Right atrium auricular region (tissue), 2 donors: ENCODE measurements at places on chromosomes 6 and 20.
A peak's percentile ranks its signal among the peaks of the same experiment; 100 is the strongest.

GRCh38 chr20:21456207-21456606 lies 57.7 kb downstream of the NKX2-2 start:
- H3K36me3 ChIP-seq, result no peaks in the 10 kb centered on the region
- no peaks in the 10 kb centered on the region for H3K27me3 ChIP-seq
- no peaks in the 10 kb centered on the region for H3K4me1 ChIP-seq
- DNase-seq, result no peak
- no peak overlapping the region for H3K4me3 ChIP-seq

- no peaks in the 10 kb centered on the region for H3K27me3 ChIP-seq
- H3K27ac ChIP-seq, result no peak overlapping the region
Observed at GRCh38 chr6:71509191-71510005, 220.8 kb downstream of the OGFRL1 start.

- H3K36me3 ChIP-seq, result no peaks in the 10 kb centered on the region
- DNase-seq, result no peak
- no peak overlapping the region for H3K4me3 ChIP-seq
- H3K4me1 ChIP-seq, result no peaks in the 10 kb centered on the region
Observed at GRCh38 chr6:169529931-169530751, 171.7 kb downstream of the WDR27 start.

GRCh38 chr20:34987288-34988190 lies 31.9 kb downstream of the MYH7B start:
- no peak overlapping the region for H3K4me3 ChIP-seq
- peaks cover 47% of the 10 kb centered on the region for H3K4me1 ChIP-seq
- H3K36me3 ChIP-seq, result peaks cover 48% of the 10 kb centered on the region

DNA sequence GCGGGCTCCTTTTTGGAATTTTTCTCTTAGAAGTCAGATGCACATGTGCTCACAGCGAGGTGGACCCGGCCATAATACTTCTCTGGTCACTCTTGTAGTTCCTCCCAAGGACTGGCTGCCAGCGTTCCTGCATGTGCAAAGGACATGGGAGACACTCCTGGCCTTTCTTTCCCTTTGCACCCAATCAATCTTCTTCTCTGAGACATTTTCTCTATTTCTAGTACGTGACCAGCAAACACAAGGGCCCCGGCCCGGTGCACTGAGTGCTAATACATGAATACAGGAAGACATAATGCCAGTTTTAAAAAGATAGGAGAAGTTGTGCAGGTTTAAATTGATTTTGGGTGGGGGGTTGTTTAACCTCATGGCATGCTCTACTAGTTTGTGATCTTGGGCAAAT lies 233.6 kb downstream of the SMOC2 start:
- H3K27me3 ChIP-seq, result no peaks in the 10 kb centered on the region
- H3K4me1 ChIP-seq, result no peaks in the 10 kb centered on the region
- peak; percentile 56 for DNase-seq
- H3K27ac ChIP-seq, result no peak overlapping the region
- no peak overlapping the region for H3K4me3 ChIP-seq
- no peaks in the 10 kb centered on the region for H3K36me3 ChIP-seq

GRCh38 chr6:113365191-113365590 lies 492.0 kb upstream of the MARCKS start:
- no peak for DNase-seq
- no peaks in the 10 kb centered on the region for H3K36me3 ChIP-seq
- no peaks in the 10 kb centered on the region for H3K4me1 ChIP-seq
- no peaks in the 10 kb centered on the region for H3K27me3 ChIP-seq

DNA sequence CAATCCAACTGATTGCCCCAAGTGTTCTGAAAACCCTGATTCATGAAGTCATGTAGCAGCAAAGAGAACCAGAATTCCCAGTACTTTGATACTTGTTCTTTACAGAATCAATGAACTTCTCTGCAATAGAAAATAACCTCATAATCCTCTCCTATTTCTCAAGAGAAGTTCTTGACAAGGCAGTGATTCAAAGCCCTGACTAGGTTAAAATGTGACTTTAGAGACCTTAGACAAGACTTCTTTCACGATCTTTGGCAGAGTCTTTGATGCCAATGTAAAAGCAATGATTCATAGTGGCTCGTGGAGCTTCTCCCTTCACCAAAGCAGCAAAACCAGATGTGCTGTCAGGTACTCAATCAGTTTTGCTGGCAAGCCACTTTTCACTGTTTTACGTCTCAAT lies 95.2 kb downstream of the CDK19 start:
- no peak overlapping the region for H3K27ac ChIP-seq
- no peak for DNase-seq
- no peak overlapping the region for H3K4me3 ChIP-seq
- H3K4me1 ChIP-seq, result no peaks in the 10 kb centered on the region
- H3K27me3 ChIP-seq, result no peaks in the 10 kb centered on the region

GRCh38 chr6:5522147-5522546 lies 260.8 kb downstream of the FARS2 start:
- H3K36me3 ChIP-seq, result no peaks in the 10 kb centered on the region
- H3K27me3 ChIP-seq, result no peaks in the 10 kb centered on the region
- no peaks in the 10 kb centered on the region for H3K4me1 ChIP-seq

DNA sequence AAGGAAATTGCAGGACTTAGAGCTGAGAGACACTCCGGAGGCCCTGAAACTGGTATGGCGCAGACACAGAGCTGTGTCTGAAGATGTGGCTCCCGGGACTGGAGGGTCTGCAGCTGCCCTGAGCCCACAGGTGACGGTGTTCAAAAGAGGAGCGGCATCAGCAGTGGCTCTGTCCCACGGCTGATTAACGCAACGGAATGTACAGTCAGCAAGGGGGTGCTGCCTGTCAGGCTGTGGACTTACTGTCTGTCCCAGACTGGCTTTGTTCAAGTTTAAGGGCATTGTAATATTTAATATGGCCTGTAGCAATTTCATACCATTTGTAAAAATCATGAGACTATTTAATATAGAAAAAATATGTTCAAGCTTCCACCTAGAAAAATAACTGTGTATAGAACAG lies 228.0 kb upstream of the TAB2 start:
- DNase-seq, result no peak
- no peak overlapping the region for H3K27ac ChIP-seq
- H3K36me3 ChIP-seq, result no peaks in the 10 kb centered on the region
- no peak overlapping the region for H3K4me3 ChIP-seq
- no peaks in the 10 kb centered on the region for H3K27me3 ChIP-seq
- H3K4me1 ChIP-seq, result no peaks in the 10 kb centered on the region

GRCh38 chr6:132592855-132593254 lies 3.3 kb upstream of the TAAR5 start:
- DNase-seq, result no peak
- no peak overlapping the region for H3K4me3 ChIP-seq
- H3K27me3 ChIP-seq, result no peaks in the 10 kb centered on the region
- no peak overlapping the region for H3K27ac ChIP-seq
- no peaks in the 10 kb centered on the region for H3K4me1 ChIP-seq
- H3K36me3 ChIP-seq, result no peaks in the 10 kb centered on the region

DNA sequence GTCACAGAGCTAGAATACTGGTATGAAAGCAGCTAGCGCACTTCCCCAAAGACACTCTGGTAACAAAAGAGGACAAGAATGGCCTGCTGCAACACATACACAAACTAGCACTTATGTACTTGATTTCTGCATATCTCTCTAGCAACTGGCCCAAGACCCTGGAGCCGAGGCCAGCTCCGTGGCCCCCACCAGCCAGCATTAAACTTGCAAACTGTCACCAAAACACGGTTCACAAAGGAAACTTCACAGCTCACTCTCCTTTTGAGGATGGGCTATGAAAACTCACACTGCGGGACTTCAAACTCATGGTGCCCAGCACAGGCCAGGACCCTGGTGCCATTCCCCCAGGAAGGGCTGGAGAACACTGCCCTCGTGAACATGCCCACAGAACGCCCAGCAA lies 115.9 kb upstream of the RPS6KA2 start:
- H3K36me3 ChIP-seq, result no peaks in the 10 kb centered on the region
- DNase-seq, result no peak
- no peak overlapping the region for H3K27ac ChIP-seq
- no peaks in the 10 kb centered on the region for H3K4me1 ChIP-seq

GRCh38 chr20:38617011-38617829 lies 15.6 kb downstream of the ARHGAP40 start:
- no peak for DNase-seq
- H3K4me1 ChIP-seq, result no peaks in the 10 kb centered on the region
- no peaks in the 10 kb centered on the region for H3K27me3 ChIP-seq
- no peak overlapping the region for H3K27ac ChIP-seq

GRCh38 chr20:57662456-57663240 lies 42.4 kb upstream of the ZBP1 start:
- no peaks in the 10 kb centered on the region for H3K27me3 ChIP-seq
- H3K36me3 ChIP-seq, result peaks cover 19% of the 10 kb centered on the region
- H3K4me3 ChIP-seq, result no peak overlapping the region
- H3K4me1 ChIP-seq, result no peaks in the 10 kb centered on the region
- DNase-seq, result no peak
- no peak overlapping the region for H3K27ac ChIP-seq

GRCh38 chr6:118952683-118953082 lies 17.7 kb upstream of the MCM9 start:
- no peaks in the 10 kb centered on the region for H3K27me3 ChIP-seq
- H3K27ac ChIP-seq, result no peak overlapping the region
- no peak overlapping the region for H3K4me3 ChIP-seq
- H3K36me3 ChIP-seq, result no peaks in the 10 kb centered on the region
- no peaks in the 10 kb centered on the region for H3K4me1 ChIP-seq
- no peak for DNase-seq

DNA sequence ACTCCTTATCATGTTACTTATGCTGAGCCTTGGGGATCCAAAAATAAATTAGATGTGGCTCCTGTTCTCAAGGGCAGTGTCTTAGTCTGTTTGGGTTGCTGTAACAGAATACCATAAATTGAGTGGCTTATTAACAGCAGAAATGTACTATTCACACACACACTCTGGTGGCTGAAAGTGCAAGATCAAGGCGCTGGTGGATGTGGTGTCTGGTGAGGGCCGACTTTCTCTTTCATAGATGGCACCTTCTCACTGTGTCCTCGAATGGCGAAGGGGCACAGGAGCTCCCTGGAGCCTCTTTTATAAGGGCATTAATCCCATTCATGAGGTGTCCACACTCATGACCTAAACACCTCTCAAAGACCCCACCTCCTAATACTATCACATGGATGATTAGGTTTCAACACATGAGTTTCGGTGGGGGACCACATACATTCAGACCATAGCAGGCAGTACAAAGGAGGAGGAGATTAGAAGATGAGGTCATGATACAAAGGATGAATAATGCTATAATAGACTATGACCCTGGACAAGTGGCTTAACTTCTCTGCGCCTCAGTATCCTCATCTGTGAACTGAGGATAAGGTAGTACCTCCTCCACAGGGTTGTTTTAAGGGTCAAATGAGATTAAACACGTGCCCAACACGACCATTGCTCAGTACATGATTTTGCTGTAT lies 34.1 kb downstream of the RPP40 start:
- no peaks in the 10 kb centered on the region for H3K4me1 ChIP-seq
- no peak overlapping the region for H3K27ac ChIP-seq
- H3K27me3 ChIP-seq, result no peaks in the 10 kb centered on the region
- DNase-seq, result no peak

DNA sequence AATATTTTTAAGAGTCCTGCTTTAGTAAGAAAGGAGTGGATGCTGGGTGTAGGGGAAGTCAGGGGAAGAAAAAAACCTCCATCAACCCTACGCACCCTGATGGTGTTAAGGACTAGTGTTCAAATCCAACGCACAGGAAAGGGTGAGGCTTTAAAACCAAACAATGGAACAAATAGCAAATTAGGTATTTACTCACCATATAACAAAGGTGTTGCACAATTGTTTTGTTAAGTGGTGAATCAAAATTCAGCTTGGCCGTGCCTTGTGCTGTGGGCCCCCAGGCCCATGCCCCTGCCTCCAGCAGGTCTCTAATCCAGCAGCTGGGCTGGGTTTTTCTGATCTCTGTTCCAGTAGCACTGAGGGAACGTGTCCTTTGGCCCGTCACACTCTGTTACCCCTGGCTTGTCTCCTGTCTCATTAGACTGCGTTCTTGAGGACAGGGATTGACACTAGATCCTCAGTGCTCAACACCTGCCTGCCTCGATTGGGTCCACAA lies 11.8 kb downstream of the FAM83D start:
- no peaks in the 10 kb centered on the region for H3K4me1 ChIP-seq
- no peaks in the 10 kb centered on the region for H3K36me3 ChIP-seq
- H3K27me3 ChIP-seq, result no peaks in the 10 kb centered on the region
- DNase-seq, result no peak
- no peak overlapping the region for H3K27ac ChIP-seq

GRCh38 chr6:130466748-130467061 lies 100.9 kb downstream of the TMEM200A start:
- no peak overlapping the region for H3K4me3 ChIP-seq
- no peaks in the 10 kb centered on the region for H3K4me1 ChIP-seq
- no peaks in the 10 kb centered on the region for H3K27me3 ChIP-seq
- H3K27ac ChIP-seq, result no peak overlapping the region

GRCh38 chr6:119647309-119647708 lies 297.7 kb upstream of the MAN1A1 start:
- H3K27ac ChIP-seq, result no peak overlapping the region
- no peaks in the 10 kb centered on the region for H3K36me3 ChIP-seq
- H3K4me3 ChIP-seq, result no peak overlapping the region
- DNase-seq, result no peak
- no peaks in the 10 kb centered on the region for H3K27me3 ChIP-seq
- no peaks in the 10 kb centered on the region for H3K4me1 ChIP-seq

DNA sequence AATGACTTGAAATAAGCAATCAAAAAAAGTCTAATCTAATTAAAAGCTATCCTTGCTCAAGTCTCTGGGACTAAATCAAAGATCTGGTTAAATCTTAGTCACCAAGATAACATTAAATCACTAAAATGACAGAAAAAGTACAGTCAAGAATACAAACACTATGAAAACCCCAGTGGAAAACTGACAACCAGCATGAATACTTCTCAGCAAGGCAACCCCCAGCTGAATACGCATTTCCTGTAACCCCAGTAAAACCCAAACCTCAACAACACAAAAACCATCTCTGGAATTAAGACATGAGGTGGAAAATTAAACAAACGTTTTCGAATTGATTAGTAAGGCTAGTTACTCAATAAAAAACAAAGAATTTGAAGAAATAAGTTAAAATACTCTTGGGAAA lies 23.7 kb upstream of the ZC3H12D start:
- H3K36me3 ChIP-seq, result peaks cover 22% of the 10 kb centered on the region
- no peak for DNase-seq
- H3K27ac ChIP-seq, result no peak overlapping the region
- no peaks in the 10 kb centered on the region for H3K27me3 ChIP-seq
- H3K4me1 ChIP-seq, result no peaks in the 10 kb centered on the region
